ENCODE measurements at places on chromosomes 16 and 17.

DNA sequence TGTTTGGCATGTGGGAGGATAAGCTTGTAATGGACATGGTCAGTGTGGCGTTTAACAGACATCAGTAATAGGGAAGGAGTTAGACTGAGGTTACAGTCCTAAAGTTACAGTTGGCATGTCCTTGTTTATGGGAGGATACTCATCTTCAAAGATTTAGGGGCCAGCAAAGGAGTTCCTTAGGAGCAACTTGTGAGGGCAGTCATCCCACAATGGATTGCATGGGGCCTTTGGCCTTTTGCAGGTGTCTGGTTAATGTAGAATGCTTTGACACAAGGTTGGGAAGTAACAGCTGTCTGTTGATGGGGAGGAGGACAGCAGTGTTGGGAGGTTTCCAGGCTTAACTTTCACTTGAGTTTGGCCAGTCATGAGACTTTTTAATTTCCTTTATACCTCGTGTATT, 2.2 kb downstream of the NUBP1 start:
- no peak for DNase-seq

GRCh38 chr17:32936894-32937500, 9.0 kb downstream of the TMEM98 start:
- DNase-seq: no peak

DNA sequence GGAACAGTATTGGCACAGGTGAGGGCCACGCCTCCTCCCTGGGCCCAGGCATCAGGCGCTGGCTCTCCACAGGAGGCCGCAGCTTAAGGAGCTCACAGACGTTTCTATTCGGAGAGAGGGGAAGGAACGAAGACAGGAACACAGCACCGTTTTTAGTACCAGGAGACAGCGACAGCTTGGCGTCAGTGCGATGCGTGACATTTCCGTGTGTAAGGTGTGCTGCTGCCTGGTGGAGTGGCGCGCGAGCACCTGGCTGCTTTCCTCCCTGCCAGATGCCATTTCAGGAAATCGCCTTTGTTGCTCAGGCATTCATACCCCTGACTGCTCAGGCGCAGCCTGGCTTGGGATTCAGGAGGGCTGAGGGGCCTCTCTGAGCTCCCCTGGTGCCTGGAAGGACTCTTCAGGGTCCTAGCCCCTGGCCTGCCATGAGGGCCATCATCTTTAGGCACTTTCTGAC, 367.5 kb downstream of the CPPED1 start:
- no peak for DNase-seq

GRCh38 chr16:86991679-86992078, 325.5 kb downstream of the C16orf95 start:
- DNase-seq: no peak

DNA sequence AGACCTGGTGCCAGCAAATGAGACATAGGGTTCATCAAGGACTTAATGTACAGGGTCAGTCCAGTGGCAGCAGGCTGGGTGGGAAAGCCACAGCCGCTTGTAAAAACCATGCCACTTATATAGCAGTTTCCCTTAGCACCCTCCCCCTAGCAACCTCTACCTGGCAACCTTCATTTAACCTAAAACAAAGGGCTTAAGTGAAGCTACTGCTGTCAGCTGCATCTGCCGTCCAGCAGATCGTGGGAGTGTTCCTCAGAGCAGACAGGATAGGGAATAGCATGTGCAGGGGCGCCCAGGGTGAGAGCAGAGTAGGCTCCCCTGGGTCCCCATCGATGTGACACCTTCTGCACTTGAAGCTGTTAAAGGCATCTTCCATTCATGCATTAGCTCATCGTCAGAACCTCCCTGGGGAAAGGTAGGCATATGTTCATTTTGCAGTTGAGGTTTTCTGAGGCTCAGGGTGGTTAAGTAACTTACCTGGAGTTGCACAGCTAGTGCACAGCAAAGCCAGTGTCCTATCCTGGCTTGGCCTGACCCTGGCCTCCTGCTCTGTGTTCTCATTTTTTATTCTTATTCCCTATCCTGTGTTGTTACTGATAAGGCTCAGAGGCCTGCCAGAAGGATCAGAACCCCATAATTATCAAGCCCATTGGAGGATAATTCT, 112.5 kb downstream of the SOCS1 start:
- no peak for DNase-seq

- DNase-seq: no peak
These were observed 43.7 kb upstream of the GSG1L start for GRCh38 chr16:28107232-28107631.

DNA sequence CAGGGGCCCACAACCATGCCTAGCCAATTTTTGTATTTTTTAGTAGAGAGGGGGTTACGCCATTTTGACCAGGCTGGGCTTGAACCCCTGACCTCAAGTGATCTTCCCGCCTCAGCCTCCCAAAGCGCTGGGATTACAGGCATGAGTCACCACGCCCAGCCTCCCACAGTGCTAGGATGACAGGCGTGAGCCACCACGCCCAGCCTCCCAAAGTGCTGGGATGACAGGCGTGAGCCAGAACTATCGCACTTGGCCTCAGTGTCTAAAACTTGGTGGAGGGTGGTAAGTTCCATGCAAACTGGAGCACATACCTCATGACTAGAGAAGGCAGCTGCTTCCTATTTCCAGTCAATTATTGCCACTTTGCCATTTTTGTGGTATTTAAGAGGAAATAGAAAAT, 7.1 kb downstream of the HSD17B2 start:
- no peak for DNase-seq

DNA sequence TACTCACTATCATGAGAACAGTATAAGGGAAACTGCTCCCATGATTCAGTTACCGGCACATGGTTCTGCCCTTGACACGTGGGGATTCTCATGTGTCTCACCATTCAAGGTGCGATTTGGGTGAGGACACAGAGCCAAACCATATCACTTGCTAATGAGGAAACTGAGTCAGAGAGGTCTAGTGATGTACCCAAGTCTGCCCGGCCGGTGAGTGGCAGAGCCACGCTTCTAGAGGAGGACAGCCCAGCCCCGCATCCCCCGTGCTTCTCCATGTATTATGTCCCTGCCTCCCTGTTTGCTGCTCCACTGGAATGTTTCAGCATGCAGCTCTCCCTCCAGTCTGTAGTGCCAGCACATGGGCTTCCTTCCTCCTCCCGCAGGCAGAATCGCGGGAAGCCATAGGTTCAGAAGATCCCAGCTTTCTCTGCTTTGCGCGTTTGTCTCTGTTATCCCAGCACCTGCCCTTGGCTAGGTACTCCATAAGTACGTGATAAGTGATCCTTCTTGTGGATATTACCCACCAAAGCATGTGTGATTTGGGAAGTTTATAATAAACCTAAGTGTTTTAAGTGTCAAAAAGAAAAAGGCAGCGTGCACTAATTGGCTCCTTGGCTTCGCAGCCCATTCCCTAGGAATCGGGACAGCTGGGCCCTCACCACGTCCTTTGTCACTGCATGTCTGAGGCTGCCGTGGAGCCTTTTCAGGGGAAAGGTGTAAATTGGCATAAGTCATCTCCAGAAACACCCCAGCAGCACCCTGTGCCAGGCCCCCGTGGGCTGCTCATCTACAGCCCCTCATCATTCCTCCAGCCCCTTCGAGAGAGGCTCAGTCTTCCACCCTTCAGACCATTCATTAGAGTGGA, 103.8 kb downstream of the CLEC16A start:
- DNase-seq: no peak

GRCh38 chr17:33667052-33667509, 374.0 kb upstream of the ASIC2 start:
- DNase-seq: no peak

DNA sequence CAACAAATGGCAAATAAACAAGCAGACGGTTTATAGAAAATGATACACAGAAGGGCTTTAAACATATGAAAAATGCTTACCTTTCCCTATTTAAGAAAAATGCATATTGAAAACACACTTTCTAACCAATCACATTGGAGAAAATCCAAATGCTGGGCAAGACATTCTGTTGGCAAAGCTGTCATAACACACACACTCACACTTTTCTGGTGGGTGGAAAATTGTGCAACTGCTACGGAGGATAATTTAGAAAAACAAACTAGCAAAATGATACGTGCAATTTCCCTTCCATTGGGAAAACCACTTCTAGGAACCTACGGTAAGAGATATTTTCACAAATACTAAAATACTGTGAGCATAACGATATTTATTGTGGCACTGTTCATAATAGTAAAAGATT, 9.8 kb upstream of the MYH3 start:
- no peak for DNase-seq

DNA sequence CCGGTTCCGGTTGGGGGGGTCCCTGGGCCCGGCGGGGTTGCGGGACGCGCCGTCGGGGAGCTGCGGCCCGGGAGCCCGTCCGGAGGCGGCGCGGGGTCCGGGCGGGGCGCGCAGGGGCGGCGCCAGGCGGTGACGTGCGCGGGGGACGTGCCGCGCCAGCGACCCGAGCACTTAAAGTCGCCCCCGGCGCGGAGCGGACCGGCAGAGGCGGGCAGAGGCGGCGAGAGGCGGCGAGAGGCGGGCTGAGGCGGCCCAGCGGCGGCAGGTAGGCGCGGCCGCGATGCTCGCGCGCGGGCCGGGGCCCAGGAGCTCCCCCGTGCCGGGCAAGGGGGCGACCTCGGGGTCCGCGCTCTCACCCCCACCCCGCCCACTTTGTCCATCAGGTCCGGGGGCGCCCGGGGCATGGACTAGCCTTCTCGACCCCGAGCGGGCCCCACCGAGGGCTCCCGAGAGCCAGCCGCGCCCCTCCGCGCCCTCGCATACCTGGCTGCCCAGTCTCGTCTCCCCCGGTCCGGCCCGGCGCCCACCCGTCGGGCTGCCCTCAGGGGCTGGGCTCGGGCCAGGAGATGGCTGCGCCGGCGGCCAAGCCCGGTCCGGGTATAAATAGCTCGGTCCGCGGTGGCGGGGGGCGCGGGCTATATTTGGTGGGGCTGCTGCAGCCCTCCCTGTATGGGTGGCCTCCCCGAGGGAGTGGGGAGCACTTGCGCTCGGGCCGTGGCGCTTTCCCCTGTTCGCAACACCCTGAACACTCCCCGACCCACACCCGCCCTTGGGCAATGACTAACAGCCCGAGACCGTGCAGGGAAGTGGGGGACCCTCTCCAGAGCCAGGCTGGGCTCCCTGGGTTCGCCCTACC, at the start of gene SLC16A3:
SLC16A3 (plus strand) TSS at position 201 of the 856 bp plus-strand sequence. CDS start 6,967 bp downstream, outside the sequence.
- no peak for DNase-seq

GRCh38 chr17:34255381-34255732, 272 bp downstream of the CCL2 start:
- DNase-seq: no peak

DNA sequence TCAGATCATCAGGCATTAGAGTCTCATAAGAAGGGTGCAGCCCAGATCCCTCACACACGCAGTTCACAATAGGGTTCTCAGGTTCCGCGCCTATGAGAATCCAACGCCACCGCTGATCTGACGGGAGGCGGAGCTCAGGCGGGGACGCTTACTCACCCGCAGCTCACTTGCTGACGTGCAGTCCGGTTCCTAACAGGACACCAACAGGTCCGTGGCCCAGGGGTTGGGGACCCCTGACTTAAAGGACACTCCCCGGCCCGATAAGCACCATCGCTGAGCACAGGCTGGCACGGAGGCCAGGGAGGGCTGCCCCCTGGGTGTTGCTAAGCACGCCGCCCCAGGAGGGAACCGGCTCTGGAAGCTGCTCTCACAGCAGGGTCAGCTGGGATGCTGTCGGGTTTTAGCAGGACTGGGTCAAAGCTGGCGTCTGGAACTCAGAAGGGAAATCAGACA, 30.1 kb upstream of the BAHCC1 start:
- DNase-seq: no peak

DNA sequence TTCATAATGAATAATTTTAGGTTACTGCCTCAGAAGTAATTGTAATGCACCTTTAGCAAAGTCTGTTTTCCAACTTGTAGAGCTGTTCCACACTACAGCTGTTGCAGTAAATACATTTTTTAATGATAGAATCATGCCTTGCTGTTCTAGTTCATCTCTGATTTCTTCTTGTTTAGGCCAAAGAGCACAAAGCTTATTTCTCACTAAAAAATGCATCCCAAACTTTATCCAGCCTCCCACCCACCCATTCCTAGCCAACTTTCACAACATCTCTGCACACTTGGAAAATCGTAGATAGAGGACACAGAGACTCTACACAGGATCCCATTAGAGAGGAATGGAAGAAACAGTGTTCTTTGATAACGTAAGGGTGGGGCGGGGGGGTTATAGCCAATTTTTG, 252.2 kb upstream of the DYNLRB2 start:
- DNase-seq: no peak

- no peak for DNase-seq
These were observed 2.9 kb downstream of the IKZF3 start for GRCh38 chr17:39861235-39861634.

DNA sequence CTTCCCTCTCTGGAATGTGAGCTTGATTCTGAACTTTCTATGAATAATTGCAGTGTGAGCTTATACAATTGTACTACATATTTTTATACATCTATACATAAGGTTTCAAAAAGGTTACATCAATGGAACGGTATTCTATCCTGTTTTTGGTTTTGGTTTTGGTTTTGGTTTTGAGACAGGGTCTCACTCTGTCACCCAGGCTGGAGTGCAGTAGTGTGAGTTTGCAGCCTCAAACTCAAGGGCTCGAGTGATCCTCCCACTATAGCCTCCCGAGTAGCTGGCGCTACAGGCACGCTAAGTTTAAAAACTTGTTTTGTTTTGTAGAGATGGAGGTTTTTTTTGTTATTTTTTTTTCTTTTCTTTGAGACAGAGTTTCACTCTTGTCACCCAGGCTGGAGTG, 1.1 kb downstream of the CTRB1 start:
- no peak for DNase-seq

- DNase-seq: no peak
These were observed 277.5 kb upstream of the HSBP1 start for GRCh38 chr16:83530293-83530692.

GRCh38 chr17:78524870-78525510, 52.2 kb downstream of the DNAH17 start:
- no peak for DNase-seq

DNA sequence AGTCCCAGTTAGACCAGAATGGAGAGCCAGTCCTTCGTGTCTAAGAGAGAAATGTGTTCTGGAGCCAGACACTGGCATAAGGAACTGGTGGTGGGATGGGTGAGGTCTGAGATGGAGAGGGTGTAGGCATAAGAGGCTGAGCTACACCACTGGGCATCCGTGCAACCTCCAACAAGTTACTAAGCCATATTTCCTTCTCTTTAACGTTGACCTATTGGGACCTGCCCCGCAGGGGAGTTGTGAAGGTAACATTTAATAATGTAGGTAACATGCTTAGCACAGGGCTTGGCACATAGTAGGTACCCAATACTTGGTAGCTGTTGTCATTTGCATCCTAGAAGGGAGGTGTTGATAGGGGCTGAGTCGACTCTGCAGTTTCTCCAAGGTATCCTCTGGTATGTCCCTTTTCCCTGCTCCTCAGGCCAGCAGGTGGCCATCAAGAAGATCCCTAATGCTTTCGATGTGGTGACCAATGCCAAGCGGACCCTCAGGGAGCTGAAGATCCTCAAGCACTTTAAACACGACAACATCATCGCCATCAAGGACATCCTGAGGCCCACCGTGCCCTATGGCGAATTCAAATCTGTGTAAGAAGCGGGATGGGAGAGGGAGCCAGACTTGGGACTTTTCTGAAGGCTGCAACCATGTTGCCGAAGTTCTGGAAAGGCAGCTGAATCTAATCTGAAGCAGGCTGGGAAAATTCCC, 1.2 kb downstream of the MAPK7 start:
- DNase-seq: no peak

Measured in caudate nucleus (tissue), 63 donors.